Stimulated activated CD4-positive, alpha-beta T cell treated with anti-CD3 and anti-CD28 coated beads, TNF-alpha, amount 100 ng/mL, for 1 hour (primary cell): ENCODE measurements at places on chromosomes 4 and X.

DNA sequence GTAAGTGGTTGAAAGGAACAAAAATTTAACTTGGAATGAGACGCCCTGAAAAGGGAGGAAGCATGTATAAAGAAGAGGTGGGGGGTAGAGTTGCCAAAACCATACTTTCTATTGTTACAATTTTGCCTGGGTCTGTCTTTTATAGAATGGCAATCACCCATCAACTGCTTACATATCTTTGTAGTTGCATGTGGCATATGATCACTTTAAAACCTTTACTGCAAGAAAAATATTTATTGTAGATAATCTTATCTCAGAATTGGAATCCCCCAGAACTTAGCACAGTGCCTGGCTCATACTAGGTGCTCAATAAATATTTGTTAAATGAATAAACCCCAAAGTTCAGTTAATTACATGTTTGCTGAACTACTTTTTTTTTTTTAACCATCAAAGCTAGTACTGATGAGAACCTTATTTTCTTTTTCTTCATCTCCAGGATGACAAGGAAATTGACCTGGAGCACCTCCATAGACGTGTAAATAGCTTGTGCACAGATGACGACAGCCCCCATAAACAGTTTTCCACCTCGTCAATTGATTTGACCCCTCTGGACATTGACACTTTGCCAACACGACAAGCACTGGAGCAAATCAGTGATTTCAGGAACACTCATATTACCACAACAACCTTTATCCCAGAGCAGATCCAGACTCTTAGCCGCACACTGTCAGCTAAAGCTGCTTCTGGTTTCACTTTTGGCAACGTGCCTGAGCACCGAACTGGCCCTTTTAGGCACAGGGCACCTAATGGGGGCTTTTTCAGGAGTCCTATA is 56.7 kb upstream of the ATOH1 start:
- DNase-seq = no peak

- no peak for DNase-seq
Measured at GRCh38 chr4:188691811-188692210, 552.6 kb downstream of the TRIML1 start.

DNA sequence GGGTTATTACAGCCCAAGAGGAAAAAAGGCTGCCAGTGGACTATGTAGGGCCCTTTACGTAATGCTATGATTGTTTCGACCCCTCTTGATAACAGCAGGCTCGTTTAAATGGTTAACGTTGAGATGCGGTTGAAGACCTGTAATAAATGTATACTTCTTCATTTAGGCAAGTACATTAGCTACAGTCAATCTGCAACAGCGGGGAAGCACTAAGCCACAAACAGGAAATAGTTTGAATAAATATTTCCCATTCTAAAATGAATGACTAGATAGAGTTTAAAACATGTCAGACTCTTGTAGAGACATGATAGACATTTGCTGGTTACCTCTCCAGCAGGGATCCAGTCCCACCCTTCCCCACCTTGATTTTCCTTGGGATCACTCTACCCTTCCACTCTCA is 38.1 kb upstream of the STIM2 start:
- no peak for DNase-seq

DNA sequence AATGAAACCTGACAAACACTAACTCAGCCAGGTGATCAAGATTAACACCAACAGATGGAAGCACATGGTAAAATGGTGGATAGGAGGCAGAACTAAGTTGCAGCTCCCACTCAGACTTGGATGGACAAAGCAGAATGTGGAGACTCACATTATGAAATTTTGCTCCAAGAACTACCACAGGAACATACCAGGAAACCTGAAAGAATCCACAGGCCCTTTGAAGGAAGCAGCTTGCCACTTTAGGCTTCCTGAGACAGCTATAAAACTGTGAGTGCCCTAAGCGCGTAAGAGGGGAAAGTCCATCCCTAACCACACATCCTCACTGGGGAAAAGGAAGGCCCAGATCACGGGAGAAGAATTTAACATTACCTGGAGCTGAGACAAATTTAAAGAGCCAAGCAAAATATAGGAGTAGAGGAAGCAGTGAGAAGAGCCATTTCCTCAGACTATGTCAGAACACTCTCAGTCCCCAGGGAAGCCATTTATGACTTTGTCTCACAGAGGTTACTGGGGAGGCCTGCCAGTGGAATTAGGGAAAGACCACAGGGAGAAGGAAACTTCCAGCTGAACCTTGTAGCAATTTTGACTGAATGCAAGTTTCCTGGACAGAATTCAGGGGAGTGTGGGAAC is 224.5 kb downstream of the TEX13C start:
- DNase-seq = no peak

- no peak for DNase-seq
Measured at GRCh38 chr4:3315566-3315965, 22.7 kb downstream of the RGS12 start.
